Gastroesophageal sphincter (tissue), 4 donors: ENCODE measurements at places on chromosomes 6 and 20. TPM values are rescaled to one million over a fixed set of nuclear protein-coding genes. Genes with fewer than 3 reads are reported as not detected.

The SRSF12 gene
- total RNA-seq, result 1.3 TPM

The CTCFL gene
- total RNA-seq, result not detected

The LYRM2 gene
- total RNA-seq, result 18.3 TPM

- no peak for ATAC-seq
Observed at GRCh38 chr6:121408321-121408720, 27.1 kb upstream of the GJA1 start.

DNA sequence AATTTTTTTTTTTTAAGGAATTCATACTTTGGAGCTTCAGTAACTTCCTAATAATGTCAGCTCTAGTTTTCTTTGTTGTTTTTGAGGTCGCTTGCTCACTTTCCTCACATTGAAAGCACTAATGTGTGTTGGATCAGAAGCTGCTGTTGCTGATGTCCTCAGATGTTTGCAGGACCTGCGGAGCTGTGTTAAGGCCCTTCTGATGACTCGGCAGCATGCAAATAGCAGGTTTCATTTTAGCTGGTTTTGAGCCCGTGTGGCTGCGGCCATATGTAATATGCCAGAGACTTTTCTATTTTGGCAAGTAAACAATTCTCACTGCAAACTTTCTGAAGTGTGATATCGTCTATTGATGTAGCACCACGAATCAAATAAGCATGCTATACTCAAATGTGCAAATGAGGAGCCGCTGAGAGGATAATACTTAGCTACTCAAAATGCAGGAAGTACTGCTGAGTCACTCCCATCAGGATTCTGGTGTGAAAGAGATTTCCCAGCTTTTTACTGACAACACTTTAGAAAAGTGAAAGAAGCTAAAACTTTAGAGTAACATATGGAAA is 187.8 kb downstream of the SASH1 start:
- ATAC-seq, result peak; percentile 69

DNA sequence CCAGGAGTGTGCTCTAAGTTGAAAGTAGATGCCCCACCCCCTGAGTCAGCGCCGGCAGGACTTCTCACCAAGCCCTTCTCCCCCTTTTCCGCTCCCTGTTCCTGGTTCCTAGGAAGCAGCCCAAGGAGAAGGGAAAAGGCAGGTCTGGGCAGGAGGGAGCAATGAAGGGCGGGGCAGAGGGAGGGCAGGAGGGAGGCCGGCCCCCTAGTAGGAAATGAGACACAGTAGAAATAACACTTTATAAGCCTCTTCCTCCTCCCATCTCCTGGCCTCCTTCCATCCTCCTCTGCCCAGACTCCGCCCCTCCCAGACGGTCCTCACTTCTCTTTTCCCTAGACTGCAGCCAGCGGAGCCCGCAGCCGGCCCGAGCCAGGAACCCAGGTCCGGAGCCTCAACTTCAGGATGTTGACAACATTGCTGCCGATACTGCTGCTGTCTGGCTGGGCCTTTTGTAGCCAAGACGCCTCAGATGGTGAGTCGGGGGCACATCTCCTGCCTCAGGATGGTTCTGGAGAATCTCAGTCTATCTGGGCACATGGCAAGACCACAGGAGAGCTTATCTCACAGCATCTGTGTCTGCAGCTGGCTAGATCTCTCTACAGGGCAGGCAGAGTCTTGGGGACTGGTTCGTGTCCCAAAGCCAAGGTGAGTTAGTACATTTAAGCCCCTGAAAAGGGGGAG is at the start of gene PROCR:
Gene PROCR (plus strand): TSS at position 320 of the 681 bp plus-strand sequence. CDS start 83 bp downstream, at position 403.
- ATAC-seq, result peak; percentile 96

DNA sequence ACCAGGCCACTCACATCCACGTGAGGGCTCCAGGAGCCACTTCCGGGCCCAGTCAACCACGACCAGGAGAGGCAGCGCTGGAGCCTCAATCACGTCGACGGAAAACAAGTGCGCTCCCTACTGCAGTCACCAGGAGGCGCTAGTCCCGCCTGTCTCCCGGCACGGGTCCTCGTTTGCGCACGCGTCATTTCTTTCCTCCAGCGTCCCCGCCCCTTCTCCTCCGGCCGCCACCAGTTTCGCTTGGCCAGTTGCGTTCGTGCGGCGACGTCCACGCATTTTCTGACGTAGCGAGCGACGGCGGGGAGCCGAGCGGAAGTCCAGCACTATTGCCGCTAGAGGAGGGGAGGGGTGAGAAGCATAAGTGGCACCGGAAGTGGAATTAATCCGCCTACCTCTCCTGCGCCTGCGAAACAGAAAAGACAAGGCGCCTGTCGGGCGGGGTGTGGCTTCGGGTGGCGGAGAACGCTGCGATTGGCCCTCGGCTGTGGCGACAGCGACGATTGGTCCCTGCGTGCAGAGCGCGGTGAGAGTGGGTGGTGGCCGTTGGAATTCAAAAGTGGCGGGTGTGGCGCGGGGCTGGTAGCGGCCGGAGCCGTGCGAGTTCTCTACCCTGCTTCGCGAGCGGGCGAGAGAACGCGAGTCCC is at the start of gene KIFC1:
Gene KIFC1 (plus strand): TSS at position 546 of the 644 bp plus-strand sequence. CDS start 163 bp downstream, outside the sequence.
- ATAC-seq, result peak; percentile 97

- no peak for ATAC-seq
Observed at GRCh38 chr6:79467716-79468115, 69.5 kb downstream of the LCA5 start.

DNA sequence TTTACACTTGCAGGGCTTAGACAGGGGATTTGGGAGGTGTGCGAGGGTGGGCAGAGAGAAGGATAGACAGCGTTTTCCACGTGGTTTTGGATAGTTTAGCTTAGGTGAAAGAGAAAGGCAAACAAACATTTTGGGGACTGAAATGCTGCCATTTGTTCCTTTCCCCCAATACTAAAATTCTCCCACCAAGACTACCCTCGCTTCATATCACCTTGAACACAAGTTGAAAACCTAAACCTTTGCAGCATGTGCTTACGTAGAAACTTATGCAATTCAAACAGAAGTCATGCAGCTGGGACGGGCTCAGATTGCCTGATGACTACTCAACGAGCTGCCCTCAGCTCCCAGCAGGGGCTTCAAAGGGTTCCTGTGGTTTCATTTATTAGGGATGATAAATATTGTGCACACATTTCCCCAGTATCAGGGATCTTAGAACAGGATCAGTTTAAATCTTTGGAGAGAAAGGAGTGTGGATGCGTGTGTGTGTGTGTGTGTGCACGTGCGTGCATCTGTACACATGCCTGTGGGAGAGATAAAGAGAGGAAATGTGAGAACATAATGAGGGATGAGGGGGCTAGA is 77.3 kb downstream of the SLC22A23 start:
- ATAC-seq, result no peak

DNA sequence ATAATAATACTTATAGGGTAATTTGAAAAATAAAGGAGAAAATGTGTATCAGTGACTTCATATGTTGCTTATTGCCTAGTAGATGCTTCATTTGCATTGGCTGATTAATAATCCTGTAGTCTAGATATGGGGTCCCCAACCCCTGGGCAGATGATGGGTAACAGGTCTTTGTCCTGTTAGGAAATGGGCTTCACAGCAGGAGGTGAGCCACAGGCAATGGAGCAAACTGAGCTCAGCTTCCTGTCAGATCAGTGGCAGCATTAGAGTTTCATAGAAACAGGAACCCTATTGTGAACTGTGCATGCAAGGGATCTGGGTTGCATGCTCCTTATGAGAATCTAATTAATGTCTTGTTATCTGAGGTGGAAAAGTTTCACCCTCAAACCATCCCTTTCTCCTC is 1049.5 kb upstream of the EPHA7 start:
- ATAC-seq, result no peak

DNA sequence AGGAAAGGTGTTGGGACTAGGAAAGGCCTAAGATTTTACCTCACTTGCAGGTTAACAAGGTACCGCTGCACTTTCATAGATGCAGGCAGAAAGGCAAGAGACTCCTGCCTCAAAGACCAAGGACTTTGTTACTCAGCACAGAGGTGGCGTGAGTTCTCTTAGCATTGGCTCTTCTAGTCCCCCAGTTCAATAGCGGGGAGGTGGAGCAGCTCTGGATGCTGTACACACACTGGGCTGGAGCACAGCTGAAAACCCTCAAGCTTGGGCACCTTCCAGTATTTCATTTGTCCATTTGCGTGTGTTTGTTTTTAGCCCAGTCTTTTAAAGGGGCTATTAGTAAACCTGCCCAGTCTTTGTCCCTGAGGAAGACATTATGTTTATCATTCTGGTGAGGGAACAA is 345.2 kb downstream of the FARS2 start:
- no peak for ATAC-seq

DNA sequence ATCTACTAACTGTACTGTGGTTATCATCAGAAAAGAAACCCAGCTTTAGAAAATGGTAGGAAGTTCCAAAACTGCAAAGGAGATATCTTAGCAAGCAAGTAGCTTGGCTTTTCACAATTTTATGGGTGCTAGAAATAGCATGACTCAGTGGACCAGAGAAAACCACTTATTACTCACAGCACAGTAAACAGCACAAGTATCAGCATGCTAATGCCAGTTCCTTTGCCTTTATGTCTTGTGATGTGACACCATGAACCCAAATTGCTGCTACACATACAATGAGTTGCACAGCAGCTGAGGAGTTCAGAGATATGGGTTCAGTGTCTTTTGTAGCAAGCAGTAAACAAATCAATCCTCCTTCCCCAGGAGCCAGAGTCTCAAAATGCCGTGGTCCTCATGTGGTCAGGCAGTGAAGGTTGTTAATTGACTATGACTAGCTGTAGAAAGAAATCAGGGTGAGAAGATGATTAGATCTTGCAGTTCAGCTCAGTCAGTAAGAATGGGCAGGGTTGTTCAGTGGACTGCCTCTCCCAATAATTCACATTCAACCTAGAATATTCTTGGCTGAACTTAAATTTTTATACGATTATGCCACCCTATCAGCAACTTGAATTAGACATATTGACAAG is 73.3 kb downstream of the OPRM1 start:
- ATAC-seq, result no peak

DNA sequence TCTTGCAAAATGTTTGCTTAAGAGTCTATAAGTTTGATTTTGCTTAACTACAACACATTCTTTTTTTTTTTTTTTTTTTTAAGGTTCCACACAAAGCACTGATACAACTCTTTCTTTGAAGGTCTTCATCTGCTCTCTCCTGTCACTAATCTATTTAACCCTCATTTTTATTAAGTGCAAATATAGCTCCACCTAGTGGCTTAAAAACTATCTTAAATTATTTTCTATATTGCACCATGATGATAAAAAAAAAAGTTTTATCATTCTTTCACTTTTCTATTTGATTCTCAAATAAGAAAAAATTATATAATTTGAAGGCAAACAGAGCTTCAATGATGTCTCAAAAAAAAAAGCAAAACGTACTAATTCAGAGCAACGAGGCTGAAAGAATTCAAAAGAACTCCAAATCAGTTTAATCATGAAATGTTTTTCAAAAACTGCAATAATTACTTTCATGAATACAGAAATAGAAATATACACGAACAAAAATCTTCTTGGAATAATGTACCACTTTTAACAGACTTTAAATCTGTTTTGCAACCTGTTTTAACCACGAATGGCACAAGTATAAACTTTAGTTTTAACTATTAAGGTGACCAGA is 12.8 kb downstream of the ESF1 start:
- no peak for ATAC-seq
